ENCODE measurements at places on chromosomes 1 and 21.

DNA sequence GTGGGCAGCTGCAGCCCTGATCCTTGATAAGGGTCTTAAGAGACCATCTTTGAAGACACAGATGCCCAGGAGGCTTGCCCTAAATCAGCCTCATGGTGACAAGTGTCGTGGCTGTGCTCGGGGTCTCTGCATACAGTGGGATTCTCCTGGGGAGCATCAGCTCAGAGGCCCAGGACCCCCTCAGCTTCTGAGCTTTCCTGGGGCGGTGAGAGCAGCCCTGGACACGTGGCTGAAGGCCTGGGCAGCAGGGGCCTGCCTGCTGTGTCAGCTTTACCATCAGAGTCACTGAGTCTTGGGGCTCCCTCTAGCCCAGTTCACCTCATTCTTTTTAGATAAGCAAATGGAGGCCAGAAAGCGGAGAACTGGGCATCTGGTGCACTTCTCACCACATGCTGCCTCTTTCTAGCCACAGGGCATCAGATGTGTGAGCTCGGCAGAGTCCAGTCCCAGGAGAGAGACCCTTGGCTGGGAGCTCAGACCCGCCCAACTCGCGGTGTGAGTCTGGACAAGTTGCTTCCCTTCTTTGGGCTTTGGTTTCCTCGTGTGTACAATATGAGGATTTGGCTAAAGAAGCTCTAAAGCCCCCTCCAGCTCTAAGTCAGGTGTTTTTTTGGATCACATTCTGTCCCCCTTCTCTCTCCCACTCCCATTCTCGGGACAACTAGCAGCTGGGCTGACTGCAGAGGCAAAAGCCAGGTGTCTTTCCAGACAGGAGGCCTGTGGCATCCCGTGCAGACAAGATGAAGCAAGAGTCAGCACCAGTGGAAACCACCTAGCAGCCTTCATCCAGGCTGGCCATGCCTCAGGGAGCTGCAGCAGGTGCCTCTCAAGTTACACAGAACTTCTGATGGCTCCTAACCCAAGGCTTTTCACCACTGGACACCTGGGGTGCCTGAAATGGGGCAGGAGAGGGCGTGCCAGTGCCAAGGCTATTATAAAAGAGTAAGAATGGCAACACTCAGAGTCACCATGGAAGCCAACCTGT is 119.1 kb downstream of the KCNN3 start:
- no peak for DNase-seq
- no peak overlapping the region for H3K4me3 ChIP-seq
- no peaks in the 10 kb centered on the region for H3K27me3 ChIP-seq
- H3K27ac ChIP-seq = no peak overlapping the region

- peak; percentile 74 for DNase-seq
- no peaks in the 10 kb centered on the region for H3K4me1 ChIP-seq
- no peak overlapping the region for H3K4me3 ChIP-seq
- H3K36me3 ChIP-seq = no peaks in the 10 kb centered on the region
These were observed 83.5 kb downstream of the SYF2 start for GRCh38 chr1:25148673-25149300.

DNA sequence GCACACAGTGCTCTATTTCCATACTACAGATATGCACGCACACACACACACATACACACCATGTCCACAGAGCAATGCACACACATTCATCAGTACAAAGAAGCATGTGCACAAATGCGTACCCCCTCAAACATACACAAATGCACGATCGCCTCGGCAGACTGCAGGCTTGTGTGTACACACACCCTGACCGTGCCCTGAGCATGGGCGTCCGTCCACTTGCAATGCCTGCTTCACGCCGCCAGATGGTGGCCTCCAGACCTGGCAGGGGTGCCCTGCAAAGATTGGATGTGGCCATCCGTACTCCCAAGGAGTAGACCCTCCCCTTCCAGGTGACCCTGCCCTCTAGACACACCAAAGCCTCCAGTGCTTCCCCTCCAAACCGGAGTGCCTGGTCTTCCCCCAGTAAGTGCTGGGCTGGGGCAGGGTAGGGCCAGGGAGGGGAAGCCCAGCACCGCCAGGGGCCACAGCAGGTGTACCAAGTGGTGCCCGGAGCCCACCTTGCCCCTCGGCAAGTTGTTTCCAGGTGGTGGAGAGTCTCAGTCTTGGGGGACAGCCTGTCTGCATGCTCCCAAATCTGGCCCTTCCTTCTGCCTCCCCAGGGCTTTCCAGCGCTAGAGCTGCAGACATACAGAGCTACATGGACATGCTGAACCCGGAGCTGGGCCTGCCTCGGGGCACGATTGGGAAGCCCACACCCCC is 20.6 kb downstream of the ESPN start:
- H3K27me3 ChIP-seq = peaks cover 13% of the 10 kb centered on the region
- H3K4me3 ChIP-seq = no peak overlapping the region
- H3K36me3 ChIP-seq = no peaks in the 10 kb centered on the region
- H3K4me1 ChIP-seq = peaks cover 7% of the 10 kb centered on the region
- H3K27ac ChIP-seq = no peak overlapping the region

DNA sequence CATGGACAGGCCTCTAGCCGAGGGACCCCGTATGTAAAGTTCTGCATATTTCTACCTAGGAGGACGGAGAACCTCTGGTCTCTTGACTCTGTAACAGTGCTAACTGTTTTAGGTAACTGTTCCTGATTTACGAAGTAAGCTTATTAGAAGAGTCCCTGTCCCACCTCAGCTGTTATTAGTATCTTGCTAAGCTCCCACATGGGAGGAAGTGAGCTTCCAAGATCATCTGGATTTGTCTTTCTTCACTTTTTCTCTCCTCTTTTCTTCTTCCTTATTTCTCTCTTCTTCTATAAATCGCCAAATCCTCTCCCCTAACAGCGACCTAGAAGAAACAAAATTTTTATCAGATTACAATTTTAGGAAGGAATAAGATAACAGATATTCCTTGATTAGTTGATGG is 4.4 kb downstream of the CD53 start:
- H3K36me3 ChIP-seq = no peaks in the 10 kb centered on the region
- no peaks in the 10 kb centered on the region for H3K4me1 ChIP-seq
- no peak overlapping the region for H3K4me3 ChIP-seq
- DNase-seq = no peak
- H3K27me3 ChIP-seq = no peaks in the 10 kb centered on the region
- H3K27ac ChIP-seq = no peak overlapping the region

Data from GM23338 (cell line).